ENCODE measurements at places on chromosomes 11 and 22. TPM values are rescaled to one million over a fixed set of nuclear protein-coding genes. Genes with fewer than 3 reads are reported as not detected.

DNA sequence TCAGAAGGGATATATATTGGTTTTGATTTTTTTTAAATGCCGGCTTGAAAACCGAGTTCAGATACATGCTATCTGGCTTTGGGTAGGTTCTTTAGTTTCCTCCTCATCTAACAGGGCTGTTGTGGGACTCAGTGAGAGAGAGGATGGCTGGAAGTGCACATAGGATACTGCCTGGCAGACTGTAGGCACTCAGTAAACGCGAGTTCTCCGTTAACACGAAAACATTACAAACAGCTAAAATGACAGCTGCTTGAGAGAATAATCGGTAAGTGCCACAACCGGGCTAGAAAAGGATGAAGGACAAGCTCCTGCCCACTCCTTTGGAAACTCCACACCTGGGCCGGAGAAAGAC, 369 bp downstream of the XRRA1 start:
- no peaks in the 10 kb centered on the region for H3K36me3 ChIP-seq
- peak overlapping the region; percentile 62 for H3K27ac ChIP-seq
- DNase-seq: no peak
- H3K4me1 ChIP-seq: peaks cover 6% of the 10 kb centered on the region

DNA sequence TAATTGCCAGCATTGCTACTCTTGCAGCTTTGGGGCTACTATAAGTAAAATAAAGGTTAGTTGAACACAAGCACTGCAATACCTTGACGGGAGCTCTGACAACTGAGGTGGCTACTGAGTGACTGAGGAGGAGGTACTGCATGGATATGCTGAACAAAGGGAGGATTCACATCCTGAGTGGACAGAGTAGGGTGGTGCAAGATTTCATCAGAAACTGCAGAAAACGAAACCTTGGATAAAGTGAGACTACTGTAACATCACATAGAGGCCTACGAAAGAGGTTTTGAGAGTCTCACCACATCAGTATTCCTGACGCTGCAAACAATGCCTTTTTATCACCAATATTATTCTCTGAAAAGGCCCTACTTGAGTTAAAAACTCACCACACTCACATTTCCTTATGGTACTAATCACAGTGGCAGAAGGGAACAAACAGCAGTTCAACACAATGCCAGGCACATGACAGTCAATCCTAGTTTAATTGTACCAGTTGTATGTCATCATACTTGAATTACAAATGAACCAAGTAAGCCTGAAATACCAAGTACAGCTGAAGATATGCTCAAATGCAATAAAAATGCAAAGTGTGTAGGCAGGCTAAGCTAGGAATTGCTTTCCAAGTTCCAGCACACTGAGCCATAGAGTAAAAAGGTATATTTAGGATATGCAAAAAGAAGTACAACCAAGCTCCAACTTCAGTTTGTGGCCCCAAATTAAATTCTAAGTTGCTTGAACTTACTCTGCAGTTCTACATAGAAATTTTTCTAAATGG, 4.0 kb upstream of the GPR83 start:
- no peak for DNase-seq
- H3K4me1 ChIP-seq: peaks cover 4% of the 10 kb centered on the region
- H3K27me3 ChIP-seq: peaks cover 15% of the 10 kb centered on the region

GRCh38 chr11:80146232-80146631, 705.4 kb upstream of the TENM4 start:
- H3K4me1 ChIP-seq: no peaks in the 10 kb centered on the region
- no peak overlapping the region for H3K4me3 ChIP-seq
- H3K36me3 ChIP-seq: no peaks in the 10 kb centered on the region
- no peak for DNase-seq
- H3K27ac ChIP-seq: no peak overlapping the region

- H3K27me3 ChIP-seq: no peaks in the 10 kb centered on the region
- H3K4me3 ChIP-seq: no peak overlapping the region
- no peaks in the 10 kb centered on the region for H3K36me3 ChIP-seq
- DNase-seq: peak; percentile 13
- H3K4me1 ChIP-seq: peaks cover 15% of the 10 kb centered on the region
Observed at GRCh38 chr11:34652191-34652973, 31.5 kb downstream of the EHF start.

DNA sequence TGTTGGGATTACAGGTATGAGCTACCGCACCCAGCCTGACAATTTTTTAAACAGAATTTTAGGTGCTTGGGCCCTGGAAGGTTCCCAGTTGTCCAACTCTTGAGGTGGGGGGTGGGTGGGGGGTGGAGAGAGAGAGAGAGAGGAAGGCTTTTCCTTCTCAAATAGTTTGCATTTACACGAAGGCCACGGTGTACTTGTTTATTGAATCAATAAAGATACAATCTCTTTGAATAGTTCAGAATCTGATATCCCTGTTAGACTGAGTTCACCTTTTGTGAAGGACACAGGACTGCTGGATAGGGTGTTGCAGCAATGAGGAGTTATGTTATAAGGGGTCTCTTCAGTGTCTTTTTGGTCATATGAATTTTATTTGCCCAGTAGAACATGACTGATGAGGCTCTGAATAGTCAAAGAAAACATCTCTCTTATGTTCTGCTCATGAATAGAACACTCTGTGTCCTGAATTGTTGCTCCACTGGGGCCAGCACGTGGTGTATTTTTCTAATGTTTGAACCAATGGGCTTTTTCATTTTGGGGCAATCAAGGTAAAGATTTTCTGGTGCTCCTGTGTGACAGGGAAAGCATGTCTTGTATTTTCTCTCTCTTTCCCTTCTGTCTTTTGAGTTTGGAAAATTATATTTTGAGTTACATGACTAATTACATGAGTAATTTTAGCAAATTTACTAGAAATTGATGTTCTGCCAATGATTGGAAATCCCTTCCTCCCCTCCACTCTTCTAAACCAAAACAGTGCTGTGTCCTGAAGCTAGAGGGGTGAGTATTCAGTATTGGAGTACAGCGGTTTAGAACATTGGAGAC, 61.7 kb downstream of the PTPRJ start:
- no peak overlapping the region for H3K4me3 ChIP-seq
- no peaks in the 10 kb centered on the region for H3K36me3 ChIP-seq
- H3K27ac ChIP-seq: no peak overlapping the region
- no peak for DNase-seq

DNA sequence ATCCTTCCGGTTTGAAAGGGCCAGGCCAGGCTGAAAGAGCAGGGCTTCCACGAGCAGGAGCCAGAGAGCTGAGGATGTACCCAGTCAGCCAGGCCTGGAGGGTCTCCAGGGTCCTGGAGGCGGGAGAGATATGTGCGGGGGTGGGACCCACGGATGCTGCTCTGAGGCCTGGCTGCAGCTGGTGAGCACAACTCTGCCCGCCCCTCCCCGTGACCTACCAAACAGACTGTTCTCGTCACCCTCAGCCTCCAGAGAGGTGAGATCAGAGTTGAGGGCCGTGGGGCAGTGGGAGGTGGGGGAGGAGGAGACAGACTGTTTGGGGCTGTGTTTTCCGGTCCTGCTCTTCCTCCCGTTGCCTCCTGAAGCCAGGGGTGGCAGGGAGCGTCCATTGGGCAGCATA, 42.2 kb downstream of the TRIOBP start:
- no peaks in the 10 kb centered on the region for H3K36me3 ChIP-seq
- H3K4me3 ChIP-seq: no peak overlapping the region
- peaks cover 34% of the 10 kb centered on the region for H3K4me1 ChIP-seq
- no peaks in the 10 kb centered on the region for H3K27me3 ChIP-seq
- DNase-seq: peak; percentile 87

DNA sequence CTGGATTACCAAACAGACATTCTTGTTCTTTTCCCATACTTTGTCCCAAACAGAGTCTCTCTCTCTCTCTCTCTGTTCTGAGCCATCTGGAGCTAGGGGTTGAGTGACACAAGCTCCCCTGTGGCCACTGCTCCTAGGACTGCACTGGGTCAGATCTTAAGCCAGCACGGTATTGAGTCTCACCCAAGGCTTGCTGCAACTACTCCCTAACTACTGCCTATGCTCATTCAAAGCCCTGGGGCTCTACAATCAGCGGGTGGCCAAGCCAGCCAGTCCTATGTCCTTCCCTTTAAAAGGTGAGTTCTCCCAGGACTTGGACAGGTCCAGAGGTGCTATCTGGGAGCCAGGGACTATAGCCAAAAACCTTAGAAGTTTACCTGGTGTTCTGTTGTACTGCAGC, 385.6 kb downstream of the CNTN5 start:
- no peak overlapping the region for H3K27ac ChIP-seq
- no peaks in the 10 kb centered on the region for H3K36me3 ChIP-seq
- no peak for DNase-seq
- H3K4me3 ChIP-seq: no peak overlapping the region
- H3K27me3 ChIP-seq: no peaks in the 10 kb centered on the region
- H3K4me1 ChIP-seq: no peaks in the 10 kb centered on the region

The ALX4 gene
- polyA plus RNA-seq: not detected

The FDXACB1 gene
- 1.3 TPM for polyA plus RNA-seq
